ENCODE measurements at places on chromosomes 3 and 15. TPM values are rescaled to one million over a fixed set of nuclear protein-coding genes. Genes with fewer than 3 reads are reported as not detected.

RBMS3 gene
- total RNA-seq: not detected

IMPG2 gene
- not detected for total RNA-seq

ZPLD1 gene
- total RNA-seq: not detected

STAB1 gene
- total RNA-seq: not detected
